Astrocyte of the cerebellum (primary cell): ENCODE measurements at places on chromosomes 12 and 14.

- DNase-seq = no peak
These were observed 92.9 kb downstream of the SPTSSA start for GRCh38 chr14:34368971-34369647.

- DNase-seq = no peak
These were observed 43.9 kb upstream of the AMN1 start for GRCh38 chr12:31772685-31773222.

- DNase-seq = no peak
These were observed 118.9 kb downstream of the STAB2 start for GRCh38 chr12:103705927-103706326.

- DNase-seq = no peak
These were observed 61.8 kb downstream of the GLT1D1 start for GRCh38 chr12:128914908-128915563.

- peak; percentile 68 for DNase-seq
These were observed 227.7 kb upstream of the CRY1 start for GRCh38 chr12:107320929-107321631.
